Sciatic nerve (tissue), 2 donors: ENCODE measurements at places on chromosomes 4 and X.

DNA sequence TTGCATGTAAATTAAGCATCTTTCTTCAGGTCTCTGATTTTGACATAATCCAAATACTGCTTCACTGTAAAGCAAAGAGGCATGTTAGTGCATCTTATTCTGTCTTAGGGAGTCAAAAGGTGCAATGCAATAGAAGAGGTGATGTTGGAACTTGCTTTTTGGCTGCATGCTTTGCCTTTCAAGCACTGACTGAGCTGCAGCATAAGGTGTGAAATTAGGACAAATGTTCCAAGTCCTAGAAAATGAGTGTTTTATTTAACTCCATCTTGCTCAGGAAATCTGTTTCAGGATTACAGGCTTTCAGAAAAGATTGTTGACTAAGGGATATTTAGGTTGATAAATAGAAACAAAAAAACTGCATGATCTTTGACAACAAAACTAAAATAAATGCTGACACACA is 30.8 kb downstream of the NAA11 start:
- DNase-seq = no peak

GRCh38 chrX:134571796-134572195 is 86.5 kb downstream of the PLAC1 start:
- no peak for DNase-seq

DNA sequence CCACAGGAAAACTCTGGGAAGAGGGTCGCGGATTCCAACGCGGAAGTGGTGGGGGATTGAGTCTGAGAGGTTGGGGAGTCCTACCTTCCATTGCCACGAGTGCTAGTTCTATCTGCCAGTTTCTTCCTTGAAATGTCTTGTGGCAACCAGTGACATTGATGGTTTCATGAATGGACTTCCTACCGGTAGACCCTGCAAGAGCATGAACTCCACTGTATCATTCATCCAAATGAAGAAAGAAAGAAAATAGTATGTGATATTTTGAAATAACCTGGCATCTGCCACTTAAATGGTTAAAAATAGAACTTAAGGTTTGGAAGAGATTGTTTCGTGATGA is 1.1 kb upstream of the SLC10A7 start:
- no peak for DNase-seq

- no peak for DNase-seq
Measured at GRCh38 chr4:144754562-144755410, 108.8 kb downstream of the HHIP start.

GRCh38 chr4:37422102-37422501 is 177.6 kb downstream of the NWD2 start:
- DNase-seq = no peak

DNA sequence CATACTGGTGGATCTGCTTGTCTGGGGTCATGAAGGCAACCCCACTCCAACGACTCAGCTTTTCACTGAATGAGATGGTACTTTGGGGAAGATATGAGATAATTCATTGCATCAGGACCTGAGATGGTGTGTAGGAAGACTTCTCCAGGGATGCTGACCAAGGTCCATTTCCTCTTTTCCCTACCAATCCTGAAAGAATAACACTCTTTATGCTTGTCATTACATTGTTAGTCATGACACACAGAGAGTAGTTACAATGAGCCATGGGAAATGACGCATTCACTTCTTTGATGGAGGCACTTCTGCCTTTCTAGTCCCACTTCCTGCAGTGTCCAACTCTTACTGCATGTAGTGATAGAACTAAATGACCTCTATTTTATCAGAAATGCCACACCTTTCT is 58.6 kb downstream of the AREG start:
- no peak for DNase-seq

GRCh38 chr4:187416216-187416615 is 579.4 kb upstream of the ZFP42 start:
- no peak for DNase-seq

DNA sequence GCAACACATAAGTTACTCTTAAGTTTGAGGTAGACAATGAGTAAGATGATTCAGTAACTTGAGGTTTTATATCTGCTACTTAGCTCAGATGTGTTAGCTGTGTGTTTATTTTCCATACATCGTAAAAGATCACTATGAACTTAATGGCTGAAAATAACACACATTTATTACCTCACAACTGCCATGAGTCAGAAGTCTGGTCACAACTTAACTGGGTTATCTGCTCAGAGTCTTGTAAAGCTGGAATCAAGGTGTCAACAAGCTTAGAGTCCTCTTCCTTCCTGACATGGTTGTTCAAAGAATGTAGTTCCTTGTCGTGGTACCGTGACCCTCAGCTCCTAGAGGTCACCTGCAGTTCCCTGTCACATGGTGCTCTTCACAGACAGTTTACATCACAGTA is 204.9 kb upstream of the MAGEB2 start:
- no peak for DNase-seq

DNA sequence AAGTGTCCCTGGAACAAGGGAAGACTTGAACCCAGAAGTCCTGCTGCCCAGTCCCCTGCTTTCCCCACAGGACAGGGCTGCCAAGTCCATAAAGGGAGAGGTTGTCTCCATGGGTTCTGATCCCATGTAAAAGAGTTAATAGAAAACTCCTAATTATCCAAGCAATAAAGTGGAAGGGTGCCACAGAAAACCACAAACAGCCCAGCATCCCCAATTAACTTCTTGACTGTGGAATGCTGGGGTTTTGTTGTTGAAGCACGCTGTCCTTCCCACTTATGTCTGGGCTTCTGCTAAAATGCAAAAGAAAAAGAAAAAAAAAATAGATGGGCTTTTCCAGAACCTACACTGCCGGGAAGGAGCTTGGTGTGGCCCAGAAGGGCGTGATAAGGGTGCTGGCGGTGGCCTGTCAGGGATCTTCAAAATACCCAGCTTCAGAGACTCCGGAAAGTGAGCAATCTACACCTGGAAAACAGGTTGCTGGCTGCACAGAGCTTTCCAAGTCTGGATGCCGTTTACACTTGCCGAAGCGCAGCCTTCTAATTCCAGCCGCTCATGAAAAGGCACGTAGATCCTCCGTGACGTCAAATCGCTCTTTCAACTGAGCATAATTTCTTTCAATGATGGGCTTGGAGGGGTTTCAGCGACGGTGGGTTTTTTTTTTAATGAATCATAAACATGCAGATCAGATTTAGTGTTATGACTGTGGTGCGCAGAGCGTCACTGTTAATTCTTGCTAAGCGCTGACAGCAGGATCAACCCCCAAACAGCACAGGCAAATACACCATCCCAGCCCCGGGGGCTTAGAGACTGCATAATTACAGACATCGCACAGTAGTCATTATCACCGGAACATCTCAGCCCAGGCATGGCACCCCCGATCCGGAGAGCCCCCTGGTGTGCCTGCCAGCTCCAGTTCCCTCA is 197.6 kb downstream of the BCOR start:
- no peak for DNase-seq

GRCh38 chr4:65195002-65195401 is 475.3 kb downstream of the EPHA5 start:
- no peak for DNase-seq

- DNase-seq = no peak
Measured at GRCh38 chr4:113101669-113102068, 52.2 kb downstream of the ANK2 start.

DNA sequence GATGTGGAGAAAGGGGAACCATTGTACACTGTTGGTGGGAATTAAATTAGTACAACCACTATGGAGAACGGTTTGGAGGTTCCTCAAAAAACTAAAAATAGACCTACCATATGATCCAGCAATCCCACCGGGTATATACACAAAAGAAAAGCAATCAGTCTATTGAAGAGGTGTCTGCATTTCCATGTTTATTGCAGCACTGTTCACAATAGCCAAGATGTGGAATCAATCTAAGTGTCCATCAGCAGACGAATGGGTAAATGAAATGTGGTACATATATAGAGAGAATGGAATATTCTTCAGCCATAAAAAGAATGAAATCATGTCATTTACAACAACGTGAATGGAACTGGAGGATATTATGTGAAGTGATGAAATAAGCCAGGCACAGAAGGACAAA is 208.1 kb downstream of the TRIML1 start:
- DNase-seq = no peak

DNA sequence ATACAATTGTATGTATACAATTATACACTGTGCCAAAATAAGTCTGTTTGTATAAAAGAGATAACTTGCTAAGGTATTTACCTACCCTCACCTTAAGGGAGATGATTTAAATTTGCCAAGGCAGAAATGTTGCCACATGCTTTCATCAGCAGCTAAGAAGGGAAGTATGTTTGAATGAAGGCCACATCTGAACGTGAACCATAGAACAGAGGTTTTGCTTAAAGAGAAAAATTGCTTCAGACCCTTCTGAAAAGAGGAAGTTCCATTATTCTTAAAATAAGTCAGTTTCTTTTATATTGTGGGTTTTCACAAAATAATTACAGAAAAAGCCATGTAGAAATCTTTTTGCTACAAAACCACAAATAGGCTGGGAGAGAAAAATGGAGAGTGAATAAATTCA is 621.5 kb upstream of the HTR2C start:
- DNase-seq = no peak

- peak; percentile 13 for DNase-seq
Measured at GRCh38 chr4:8848507-8849265, 23.0 kb downstream of the HMX1 start.

- no peak for DNase-seq
Measured at GRCh38 chr4:106261980-106262379, 54.0 kb downstream of the TBCK start.

DNA sequence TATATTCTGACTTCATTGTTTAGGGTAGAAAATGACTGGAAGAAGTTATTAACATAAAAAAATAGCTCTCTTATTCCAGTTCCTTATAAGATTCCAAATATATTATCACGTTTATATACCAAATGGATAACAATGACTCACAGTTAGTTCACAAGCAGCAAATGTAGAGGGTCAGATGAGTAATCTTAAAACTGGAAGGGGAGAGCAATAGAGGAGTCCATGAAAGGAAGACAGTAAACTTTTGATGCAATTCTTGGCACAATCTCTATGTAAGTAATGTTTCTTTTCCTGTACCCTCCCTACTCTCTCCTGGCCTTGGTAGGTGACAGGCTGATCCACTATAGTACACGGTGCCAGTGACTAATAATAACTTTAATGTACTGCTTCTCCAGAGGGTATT is 259.0 kb upstream of the TRPC5 start:
- no peak for DNase-seq

GRCh38 chr4:7244331-7244665 is 52.0 kb downstream of the SORCS2 start:
- no peak for DNase-seq

- no peak for DNase-seq
Measured at GRCh38 chrX:155069414-155069813, 1.5 kb downstream of the CMC4 start.

DNA sequence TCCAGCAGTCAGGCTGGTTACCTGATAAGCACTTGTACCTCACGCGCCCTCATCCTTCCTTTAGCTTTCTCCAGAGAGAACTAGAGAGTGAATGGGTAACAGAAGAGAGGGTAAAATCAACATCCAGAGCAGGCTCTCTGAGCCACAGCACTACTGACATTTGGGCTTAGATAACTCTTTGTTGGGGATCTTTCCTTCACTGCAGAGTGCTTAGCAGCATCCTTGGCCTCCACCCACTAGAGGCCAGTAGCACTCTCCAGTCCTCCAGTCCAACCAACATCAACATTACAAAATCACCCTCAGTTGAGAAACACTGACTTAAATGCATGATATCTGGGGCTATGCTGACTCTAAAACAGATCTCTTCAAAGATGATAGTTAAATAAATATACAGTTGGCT is 220.7 kb downstream of the TACR3 start:
- DNase-seq = no peak

GRCh38 chr4:28868841-28869240 is 1851.3 kb upstream of the PCDH7 start:
- no peak for DNase-seq

DNA sequence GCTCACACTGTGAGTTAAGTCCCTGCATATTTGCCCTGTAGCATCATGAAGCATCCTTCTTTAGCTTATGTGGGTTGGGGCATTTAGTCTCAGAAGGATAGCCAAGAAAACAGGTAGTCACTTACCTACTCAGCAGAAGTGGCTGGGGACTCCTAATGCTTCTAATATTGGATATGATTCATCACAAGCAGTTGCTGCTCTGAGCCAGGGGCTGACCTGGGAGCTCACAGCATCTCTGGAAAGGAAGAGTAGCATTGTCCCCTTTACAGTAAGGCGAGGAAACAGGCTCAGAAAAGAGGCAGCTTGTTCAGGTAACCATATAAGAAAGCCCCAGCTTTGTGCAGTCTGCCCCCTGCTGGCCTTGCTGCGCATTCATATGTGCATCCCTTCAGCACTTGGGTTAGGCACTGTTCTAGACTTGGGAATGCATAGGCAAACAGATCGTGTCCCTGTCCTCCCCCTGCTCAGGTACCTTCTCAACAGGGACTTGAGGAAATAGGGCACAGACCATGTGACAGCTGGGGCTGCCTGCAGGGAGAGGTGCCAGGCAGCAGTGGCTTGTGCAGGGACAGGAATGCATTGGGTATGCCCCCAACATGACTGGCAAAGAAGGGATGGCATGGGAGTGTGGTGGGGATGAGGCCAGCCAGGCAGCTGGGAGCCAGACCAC is 35.7 kb upstream of the TBC1D14 start:
- DNase-seq = peak; percentile 85

DNA sequence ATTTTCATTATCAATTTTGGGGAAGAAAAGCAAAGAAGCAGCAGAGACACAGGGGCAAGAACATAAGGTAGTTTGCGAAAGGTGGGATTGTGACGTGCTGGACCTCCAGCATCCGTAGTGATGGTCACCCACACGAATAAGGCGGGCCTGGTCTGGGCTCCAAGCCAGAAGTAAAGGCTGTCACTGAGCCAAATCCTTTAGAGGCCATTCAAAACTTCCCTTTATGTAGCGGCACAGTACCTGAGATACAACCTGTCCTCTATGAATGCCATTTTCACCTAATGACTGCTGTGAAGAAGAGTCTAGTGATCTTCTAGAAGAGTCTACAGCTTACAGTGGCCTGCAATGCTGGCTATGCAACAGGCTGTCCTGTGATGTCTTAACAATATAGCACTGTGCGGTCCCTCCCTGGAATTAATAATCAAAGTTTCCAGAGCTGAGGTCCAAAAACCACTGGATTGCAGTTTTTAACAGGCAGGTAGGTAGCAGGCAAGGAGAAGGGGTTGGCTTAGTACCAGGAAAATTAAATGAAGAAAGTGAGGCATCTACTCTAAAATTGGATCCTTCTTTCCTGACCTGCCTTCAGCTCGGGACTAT is 56.2 kb downstream of the TRIML1 start:
- DNase-seq = no peak

DNA sequence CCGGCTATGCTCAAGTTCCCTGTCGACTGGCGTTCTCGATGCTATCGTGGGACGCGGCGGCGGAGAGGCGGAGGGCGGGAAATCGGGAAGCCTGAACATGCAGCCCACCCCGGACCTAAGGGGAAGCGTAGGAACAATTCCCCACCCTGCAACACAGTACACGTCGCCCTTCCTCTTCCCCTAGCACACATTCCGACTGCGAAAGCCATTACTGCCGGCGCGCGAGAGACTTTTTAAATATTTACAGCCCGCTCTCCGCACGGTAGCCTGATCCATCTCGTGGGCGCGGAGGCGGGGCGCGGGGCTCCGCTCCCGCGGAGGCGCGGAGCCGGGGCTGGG is 48.1 kb upstream of the BCOR start:
- no peak for DNase-seq

GRCh38 chrX:149631234-149632165 is at the start of gene TMEM185A:
TSS of gene TMEM185A (minus strand) at chrX:149631792. CDS start at chrX:149631580, 212 bp downstream.
- DNase-seq = peak; percentile 76
